ENCODE measurements at places on chromosomes 5 and 9.

GRCh38 chr9:98341157-98342097, 86.0 kb upstream of the TBC1D2 start:
- no peak for DNase-seq

DNA sequence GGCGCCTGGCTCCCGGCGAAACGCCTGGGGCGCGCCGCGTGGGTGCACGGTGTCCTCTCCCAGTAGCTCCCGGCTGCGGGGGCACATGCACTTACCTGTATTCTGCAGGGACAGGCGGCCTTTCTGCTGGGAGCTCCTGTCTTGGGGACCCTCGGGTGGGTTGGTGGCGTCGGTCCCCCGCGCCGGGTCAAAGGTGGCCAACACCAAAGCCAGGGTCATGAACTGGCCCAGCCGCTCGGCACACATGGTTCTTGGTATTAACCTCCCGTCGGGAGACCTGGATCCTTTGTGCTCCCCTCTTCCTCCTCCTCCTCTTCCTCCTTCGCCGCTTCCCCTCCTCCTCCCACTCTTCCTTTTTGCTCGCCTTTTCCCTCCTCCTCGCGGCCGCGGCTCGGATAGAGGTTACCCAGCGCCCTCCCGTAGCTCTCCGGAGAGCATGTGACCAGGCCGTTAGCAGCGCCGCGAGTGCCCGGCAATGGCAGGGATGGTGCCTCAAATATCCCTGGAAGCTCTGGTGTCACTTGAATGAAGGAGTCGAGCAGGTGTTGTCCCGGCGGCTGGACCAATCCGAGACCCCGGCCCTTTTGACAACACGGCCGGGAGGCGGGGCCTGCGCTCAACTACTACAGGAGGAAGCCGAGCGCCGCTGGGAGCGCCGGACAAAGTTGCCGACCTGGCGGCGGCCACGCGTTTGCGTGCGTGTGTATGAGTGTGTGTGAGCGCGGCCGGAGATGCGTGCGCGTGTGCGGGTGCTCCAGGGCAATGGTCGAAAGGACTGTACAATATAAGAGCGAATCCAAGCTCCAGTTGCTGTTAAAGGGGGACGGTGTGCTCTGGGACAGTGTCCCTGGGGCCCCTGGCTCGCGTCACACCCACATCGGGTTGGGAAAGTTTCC, at the start of gene STC2:
Gene STC2 (minus strand): TSS at position 467 of the 896 bp plus-strand sequence. CDS start 221 bp downstream, at position 246.
- peak; percentile 47 for DNase-seq

DNA sequence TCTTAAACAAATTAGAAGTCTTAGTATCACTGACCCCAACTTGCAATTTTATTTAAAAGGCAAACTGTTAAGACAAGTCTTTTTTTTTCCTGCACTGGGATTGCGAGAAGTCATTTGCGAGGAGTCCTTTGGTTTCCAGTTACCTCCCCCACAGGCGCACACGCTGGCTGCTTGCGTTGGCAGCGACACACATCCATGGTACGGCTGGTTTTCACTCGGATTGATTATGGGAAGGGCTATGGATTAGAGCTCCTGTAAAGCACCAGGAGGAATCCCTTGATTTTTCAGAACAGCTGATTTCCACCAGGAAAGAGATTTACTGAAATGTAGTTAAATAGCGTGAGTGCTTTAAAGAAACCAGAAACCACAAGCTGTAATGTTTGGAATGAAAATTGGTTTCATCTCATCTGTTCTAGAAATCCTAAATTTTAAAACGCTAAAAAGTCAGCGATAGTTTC, 737 bp downstream of the SLC1A3 start:
- peak; percentile 62 for DNase-seq

GRCh38 chr5:74241751-74242140, 398.8 kb downstream of the ENC1 start:
- DNase-seq: no peak

GRCh38 chr5:6847870-6848269, 134.6 kb downstream of the TENT4A start:
- no peak for DNase-seq

- no peak for DNase-seq
Measured at GRCh38 chr5:102077920-102078319, 218.2 kb downstream of the SLCO4C1 start.

- DNase-seq: peak; percentile 25
Measured at GRCh38 chr9:114203410-114204140, 48.2 kb downstream of the COL27A1 start.

GRCh38 chr9:4324513-4324912, 24.6 kb upstream of the GLIS3 start:
- DNase-seq: peak; percentile 93

DNA sequence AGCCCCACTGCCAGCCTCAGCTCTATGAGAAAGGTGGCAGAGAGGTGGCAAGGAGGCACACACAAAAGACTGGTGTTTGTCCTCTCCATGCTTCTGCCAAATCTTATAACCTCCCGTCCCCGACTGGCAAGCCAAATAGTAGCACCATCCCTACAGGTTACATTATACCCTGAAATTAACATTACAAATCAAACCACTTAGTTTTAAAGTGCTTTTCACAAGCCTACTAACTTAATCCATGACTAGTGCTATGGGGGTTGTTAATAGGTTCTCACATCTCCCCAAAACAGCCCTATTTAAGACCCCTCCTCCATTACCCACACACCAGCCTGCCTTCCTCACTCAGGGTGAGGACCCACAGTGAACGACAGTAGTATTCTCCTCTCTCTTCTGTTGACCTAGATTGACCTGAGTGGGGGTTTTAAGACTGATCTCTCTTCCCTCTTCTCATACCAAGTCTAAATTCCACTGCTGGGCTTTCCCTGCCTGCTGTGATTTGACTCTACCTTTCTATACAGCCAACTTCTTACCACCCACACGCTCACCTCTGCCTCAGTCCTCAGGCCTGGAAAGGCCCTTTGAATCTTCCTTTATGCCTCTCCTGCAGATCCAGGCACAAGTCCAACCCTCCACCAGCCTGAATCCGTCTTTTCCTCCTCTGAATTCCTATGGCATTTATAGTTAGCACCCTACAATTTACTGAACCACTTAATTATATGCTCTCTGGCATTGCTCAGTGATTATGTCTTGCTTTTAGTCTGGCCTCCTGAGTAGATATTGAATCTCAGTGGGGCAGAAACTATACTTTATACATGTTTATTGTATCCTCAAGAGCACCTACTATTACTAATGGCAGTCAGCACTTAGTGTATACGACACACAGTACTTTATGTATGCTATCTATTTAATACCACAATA, 116.1 kb downstream of the TMEM174 start:
- DNase-seq: no peak

DNA sequence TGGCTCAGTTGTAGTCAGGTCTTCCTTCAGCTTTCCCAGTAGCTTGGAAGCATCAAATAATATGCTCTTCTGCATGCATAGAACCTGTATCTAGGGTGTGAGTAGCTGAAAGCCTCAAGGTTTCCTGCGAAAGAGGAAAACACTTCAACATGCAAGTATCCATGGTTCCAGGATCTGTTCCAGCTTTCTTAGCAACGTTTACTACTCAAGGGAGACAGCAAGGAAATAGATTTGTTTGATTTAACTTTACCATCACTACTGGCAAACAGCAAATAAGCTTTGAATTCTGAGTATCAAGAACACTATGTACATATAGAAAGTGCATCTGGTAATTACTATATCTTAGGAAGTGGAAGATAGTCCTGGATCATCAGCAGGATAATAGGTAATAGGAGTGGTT, 341.0 kb downstream of the PRR16 start:
- no peak for DNase-seq

- no peak for DNase-seq
Measured at GRCh38 chr5:156331181-156331580, 4.2 kb downstream of the SGCD start.

- peak; percentile 68 for DNase-seq
Measured at GRCh38 chr9:91127653-91128052, 234.1 kb downstream of the AUH start.

- peak; percentile 16 for DNase-seq
Measured at GRCh38 chr5:78671609-78672008, 23.0 kb upstream of the LHFPL2 start.

- no peak for DNase-seq
Measured at GRCh38 chr9:26142201-26142600, 464.0 kb upstream of the TUSC1 start.

DNA sequence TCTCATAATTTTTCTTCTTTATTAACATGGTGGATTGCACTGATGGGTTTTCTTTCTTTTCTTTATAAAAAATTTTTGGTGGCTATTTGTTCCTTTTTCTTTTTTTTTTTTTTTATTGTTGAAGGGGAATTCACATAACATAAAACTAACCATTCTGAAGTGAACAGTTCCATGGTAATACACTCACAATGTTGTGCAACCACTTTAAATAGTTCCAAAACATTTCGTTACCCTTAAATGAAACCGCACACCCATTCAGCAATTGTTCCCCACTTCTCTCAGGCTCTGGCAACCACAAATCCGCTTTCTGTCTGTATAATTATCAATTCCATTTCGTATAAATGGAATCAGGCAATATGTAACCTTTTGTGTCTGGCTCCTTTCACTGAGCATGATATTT, 11.7 kb upstream of the SETX start:
- no peak for DNase-seq

DNA sequence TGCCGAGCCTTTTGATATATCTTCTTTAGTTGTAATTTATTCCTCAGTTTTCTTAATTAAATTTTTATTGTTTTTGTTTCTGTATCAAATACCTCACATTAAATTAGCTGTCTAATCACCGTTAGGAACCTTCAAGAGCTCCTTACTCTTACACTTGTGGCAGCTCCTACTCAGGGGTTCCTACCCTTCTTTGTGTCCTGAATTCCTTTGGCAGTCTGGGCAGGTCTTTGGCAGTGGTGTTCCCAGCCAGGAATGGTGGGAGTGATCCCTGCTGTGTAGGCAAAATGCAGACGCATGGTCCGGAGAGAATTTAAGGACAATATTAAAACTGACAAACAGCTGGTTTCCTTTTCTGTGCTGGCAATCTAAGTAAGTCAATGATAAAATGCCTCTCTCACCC, 41.8 kb downstream of the MAST4 start:
- no peak for DNase-seq

DNA sequence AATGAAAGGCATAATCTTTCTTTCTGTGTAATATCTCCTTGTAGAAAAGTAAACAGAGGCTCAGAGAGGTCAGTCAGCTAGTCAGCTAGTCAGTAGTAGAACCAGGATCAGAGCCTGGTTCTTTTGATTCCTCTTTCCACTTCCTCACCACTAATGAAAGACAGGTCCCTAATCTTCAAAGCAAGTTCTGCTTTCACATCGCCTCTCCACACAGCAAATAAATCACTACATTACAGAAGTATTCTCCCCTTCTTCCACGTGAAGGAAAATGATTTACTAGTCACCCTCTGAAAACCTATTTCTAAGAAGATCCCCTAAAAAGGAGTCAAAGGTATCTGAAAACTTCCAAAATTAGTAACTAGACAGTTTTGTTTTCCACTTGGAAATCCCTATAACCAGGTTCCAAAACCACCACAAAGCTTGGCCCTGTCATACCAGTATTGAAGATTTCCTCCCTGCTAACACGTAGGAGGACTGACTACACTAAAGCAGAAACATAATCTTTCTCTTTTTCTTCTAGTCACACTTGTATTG, 140.5 kb upstream of the TARS1 start:
- peak; percentile 48 for DNase-seq

- peak; percentile 12 for DNase-seq
Measured at GRCh38 chr5:612498-613424, 621 bp downstream of the CEP72 start.

- DNase-seq: no peak
Measured at GRCh38 chr9:89478821-89479668, 18.9 kb downstream of the SEMA4D start.

- peak; percentile 58 for DNase-seq
Measured at GRCh38 chr9:92342825-92343488, 17.2 kb downstream of the CENPP start.

DNA sequence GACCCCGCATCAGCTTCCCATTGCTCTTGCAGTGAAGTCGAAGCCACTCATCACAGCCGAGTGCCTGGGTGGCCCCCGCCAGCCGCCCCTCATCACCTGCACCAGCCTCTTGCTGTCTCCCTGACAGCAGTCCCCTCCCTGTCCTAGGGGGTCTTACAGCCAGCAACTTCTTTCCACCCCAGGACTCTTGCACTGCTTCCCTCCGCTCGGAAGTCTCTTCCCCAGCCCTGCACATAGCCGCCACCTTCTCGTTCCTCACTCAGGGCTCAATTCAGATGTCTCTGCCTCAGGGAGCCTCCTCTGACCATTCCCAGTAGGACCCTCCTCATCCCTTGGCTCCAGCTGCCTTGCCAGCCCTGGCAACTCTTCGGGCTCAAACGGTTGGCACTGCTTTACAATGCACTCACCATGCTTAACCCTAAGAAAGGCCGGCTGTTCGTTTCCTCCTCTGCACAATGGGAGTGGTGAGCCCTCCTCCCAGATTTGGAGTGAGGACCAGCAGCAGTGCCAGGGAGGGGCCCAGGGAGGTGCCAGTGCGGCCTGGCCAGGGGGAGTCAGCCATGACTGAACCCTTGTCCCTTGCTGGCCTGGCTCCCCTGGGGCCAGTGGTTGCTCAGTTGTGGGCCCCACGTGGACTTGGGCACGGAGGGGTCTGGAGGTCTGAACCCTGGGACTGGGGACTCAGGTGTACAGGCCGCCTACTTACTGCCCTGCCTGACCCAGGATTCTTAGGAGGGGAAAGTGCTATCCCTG, 6.1 kb downstream of the TCF7 start:
- DNase-seq: no peak

DNA sequence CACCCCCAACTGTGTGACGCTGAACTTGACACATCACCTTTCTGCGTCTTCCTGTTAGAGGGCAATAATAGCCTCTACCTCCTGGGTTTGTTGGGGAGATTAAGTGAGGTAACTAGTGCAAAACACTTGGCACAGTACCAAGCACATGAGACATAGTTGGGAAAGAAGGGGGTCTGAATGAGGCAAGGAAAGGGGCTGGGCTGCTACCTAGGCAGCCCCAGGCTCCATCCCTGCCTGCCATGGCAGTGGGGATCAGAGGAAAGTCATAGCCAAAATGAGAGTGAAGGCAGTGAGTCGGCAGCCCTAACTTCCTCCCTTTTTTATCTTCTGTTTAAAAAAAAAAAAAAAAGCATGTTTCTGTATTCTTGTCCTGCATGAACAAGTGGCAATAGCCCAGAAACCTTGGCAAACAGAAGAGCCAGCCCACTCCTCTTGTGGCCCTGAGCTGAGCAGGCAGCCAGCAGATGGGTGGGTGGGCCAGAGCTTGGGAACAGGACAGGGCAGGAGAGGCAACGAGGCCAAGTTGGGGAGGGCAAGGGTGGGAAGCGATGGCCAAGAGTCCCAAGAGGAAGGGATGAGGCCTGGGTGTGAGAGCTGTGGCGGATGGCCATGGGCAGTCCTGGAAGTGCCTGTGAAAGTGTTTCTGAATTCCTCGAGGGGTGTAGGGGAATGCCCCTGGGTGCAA, 11.4 kb downstream of the CAMK2A start:
- peak; percentile 43 for DNase-seq

DNA sequence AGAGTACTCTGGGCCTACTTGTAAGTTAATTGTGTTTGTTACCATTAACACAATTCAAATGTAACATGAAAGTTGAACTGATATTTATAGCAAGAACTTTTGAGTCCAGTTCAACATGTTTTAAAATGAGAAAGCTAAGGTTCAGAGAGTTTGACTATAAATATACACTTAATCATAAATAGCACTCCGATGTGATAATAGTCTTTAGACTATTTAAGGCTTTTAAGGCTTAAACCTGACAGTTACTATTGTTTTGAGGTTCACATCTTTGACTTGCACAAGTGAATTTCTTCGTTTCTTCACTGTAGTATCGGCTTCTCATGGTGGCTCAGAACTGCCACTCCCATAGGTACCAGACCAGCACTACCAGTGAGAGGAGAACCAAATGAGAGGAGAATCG, 42.4 kb downstream of the ZNF608 start:
- DNase-seq: no peak
